C1 segment of cervical spinal cord (tissue), 14 donors: ENCODE measurements at places on chromosomes 12 and 14.

GRCh38 chr12:34334953-34335743, 312.9 kb downstream of the ALG10 start:
- no peak for DNase-seq

GRCh38 chr12:132178316-132178715, 34.1 kb downstream of the NOC4L start:
- no peak for DNase-seq

GRCh38 chr12:48486679-48487078, 4.4 kb downstream of the C12orf54 start:
- no peak for DNase-seq

- DNase-seq: no peak
These were observed 611.3 kb downstream of the VRK1 start for GRCh38 chr14:97408503-97408902.

DNA sequence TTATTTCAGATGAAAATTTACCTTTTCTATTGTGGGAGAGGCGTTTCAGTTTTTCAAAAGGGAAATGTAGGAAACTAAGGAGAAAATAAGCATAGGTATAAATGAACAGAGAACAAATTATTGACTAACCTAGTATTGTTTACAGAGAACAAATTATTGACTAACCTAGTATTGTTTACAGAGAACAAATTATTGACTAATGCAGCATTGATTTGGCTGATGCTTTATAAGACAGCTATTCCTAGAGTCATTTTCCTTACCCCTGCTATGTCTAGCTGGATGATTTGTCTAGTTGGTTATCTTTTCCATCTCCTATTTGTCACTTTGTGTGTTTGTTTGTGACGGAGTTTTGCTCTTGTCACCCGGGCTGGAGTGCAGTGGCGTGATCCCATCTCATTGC, 22.6 kb downstream of the TMPO start:
- no peak for DNase-seq

DNA sequence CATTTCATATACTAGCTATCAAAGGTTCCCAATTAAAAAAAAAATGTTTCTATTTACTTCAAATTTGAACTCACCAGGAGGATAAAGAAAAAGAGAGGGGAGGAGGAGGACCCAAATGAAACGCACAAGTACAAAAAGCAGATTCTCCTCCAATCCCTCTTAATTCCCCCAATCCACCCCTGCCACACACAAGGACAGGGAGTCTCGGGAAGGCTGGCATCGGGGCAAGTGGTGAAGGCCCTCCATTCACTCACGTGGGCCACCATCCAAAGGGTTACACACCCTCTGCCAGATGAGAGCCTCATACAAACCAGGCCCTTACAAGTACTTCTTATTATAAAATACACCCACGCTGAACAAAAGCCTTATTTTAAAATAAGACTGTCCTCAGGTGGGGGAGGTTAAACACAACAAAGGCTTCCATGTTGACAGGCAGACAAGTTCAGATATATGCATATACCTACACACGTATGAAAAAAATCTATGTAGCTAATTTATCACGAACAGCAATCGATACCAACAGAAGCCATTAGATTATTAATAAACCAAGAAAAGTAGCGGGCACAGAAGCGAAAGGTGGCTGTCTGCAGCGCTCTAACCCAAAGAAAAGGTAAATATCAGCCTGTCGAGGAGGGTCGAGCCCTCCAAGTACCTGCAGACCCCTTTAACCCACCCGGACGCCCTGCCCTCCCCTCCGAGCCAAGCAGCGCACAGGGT, 1.5 kb downstream of the ATP2B1 start:
- no peak for DNase-seq

DNA sequence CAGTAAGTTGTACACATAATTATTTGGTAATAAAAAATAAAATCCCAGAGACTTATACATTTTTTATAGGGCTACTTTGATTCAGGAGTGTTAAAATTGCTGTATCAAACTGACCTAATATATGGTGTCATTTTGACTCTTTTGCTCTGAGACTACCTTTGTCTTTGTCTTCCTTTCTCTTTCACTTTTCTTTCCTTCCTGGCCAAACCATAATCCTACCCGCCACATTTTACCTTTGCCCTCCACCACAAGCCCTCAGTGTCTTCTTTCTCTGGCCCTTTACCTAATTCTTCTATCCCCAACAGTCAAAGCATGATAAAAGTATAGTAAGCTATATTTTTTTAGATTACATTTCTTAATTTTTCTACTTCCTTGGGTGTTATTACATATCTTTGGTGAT, 62.0 kb downstream of the CAND1 start:
- no peak for DNase-seq

- no peak for DNase-seq
These were observed 783.0 kb downstream of the TMEM121 start for GRCh38 chr14:106309423-106309822.

DNA sequence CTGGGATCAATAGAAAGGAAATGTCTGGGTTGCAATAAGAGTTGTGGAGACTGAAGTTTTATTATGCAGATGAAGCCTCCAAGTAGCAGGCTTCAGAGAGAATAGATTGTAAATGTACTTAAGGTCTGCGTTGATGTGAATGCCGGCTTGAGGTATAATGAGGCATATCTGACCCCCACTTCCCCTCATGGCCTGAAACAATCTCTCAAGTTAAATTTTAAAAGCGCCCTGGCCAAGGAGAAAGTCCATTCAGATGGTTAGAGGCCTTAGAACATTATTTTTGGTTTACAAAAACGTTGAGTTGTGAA, 28.3 kb upstream of the HIGD1C start:
- peak; percentile 82 for DNase-seq

DNA sequence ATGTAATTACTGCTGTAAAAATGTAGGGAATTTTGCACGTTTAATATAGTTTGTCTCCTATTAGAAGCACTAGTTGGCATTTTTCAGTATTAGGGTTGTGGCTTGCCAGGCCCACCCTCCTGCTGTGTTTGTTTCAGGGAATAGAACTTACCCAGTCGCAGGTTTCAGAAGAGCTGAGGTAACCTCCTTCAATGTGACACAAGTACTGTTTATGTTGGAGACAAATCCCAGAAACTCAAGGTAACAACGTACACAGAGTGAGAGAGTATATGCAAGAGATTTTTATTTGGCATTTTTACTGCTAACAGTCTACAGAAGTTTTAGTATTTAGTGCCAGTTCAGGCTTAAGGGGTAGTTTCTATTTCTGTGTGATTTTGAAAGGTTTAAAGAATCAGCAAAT, 284.3 kb downstream of the RAD51B start:
- no peak for DNase-seq

- DNase-seq: no peak
These were observed 417.7 kb upstream of the ATXN7L3B start for GRCh38 chr12:74119811-74120362.

GRCh38 chr12:88752183-88752582, 171.9 kb upstream of the KITLG start:
- DNase-seq: no peak

DNA sequence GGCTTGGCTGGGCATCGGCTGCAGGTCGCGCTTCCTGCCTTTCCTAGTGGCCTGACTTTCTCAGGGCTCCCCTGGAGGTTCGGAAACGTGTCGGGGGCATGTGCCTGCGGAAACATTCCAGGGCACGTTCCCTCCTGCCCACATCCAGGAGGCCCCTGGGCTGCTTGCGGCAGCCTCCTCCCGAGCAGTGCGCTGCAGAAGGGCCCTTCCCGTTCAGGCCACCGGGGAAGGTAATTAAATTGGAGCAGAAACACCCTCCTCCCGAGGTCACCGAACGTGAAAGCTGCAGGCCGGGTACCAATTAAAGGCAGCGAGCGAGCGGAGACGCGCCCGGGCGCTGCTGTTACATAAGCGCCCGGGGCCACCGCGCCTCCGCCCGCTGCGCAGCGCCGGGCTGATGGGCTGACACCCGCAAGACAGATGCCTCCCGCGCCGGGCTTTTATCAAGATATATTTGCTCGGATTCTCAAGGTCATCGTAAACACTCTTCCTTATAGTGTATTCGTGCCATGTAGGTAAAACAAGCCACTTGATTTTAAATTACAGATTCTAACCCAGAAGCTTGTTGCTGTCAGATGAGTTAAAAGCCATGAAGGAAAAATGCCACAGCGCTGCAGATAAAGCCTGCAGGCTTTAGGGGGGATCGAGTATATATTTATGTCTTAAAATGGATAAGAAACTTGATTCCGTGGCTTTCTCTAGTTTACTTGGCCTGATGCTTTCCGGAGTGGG, 31.4 kb downstream of the SSPN start:
- peak; percentile 54 for DNase-seq

GRCh38 chr12:106369624-106370346, 12.2 kb downstream of the POLR3B start:
- no peak for DNase-seq

GRCh38 chr12:110668480-110669192, 20.3 kb downstream of the HVCN1 start:
- DNase-seq: no peak

GRCh38 chr14:96945721-96946120, 148.5 kb downstream of the VRK1 start:
- no peak for DNase-seq

- no peak for DNase-seq
These were observed 65.0 kb downstream of the NUMB start for GRCh38 chr14:73393375-73393774.

DNA sequence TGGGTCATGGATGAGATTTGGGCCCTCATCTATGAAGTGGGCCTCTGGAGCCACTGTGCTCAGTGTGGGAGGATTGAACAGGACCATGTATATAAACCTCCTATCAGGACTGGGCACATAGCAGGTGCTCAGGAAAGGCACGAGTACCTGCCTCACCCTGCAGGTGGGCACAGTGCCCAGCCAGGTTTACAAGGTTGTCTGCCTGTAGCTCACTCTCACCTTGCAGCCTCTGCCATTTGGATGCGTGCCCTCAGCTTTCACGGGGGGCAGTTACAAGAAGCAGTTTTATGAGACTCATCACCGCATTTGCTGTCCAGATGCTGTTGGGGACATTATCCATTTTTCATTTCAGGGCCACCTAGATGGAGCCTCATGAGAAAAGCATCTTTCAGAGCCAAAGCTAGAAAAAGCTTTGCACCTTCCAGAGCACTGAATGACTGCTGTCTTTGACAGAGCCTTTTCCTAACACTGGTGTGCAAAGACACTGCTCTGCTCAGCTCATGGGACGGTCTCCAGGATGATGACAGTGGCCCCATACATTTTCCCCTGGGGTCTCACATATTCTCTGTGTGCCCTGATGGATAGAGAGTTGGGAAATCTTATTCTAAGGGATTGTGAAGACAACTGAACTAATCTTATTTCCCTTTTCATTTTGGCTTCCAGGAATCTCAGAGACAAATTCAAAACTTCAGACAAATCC, 327.5 kb upstream of the RTL1 start:
- DNase-seq: no peak

GRCh38 chr12:96249196-96250118, 55.3 kb downstream of the ELK3 start:
- DNase-seq: no peak

- DNase-seq: no peak
These were observed 8.5 kb upstream of the LTBP2 start for GRCh38 chr14:74620497-74620921.
